ENCODE measurements at places on chromosomes 12 and 14.
A peak's percentile ranks its signal among the peaks of the same experiment; 100 is the strongest.

DNA sequence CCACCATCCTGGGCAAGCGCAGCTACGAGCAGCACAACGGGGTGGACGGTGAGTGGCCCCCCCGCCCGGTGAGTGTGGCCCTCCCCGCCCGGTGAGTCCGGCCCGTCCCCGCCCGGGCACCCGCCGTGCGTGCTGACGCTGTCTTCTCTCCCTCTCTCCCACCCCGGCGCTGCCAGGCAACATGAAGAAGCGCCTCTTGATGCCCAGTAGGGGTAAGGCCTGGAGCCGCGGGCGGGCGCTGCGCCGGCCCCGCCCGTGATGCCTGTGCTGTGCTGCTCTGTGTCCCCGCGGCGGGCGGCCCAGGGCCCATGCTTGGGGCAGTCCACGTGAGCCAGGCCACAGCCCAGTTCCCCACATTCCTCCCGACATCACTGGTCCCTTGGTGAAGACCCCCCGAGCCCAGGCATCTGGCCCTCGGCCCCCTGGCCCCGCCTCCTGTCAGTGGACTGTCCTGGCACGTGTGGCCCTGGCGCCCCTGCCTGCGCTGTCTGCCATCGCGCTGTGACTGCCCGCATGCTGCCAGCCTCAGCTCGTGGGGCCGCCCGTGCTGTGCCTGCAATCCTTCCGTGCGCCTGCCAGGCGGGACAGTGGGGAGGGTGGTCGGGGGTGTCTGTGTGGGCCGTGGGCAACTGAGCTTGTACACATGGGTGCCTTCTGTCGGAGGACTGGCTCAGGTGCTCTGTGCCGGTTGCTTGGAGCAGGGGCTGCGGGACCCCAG is 7.9 kb upstream of the CRIP2 start:
- DNase-seq: no peak

DNA sequence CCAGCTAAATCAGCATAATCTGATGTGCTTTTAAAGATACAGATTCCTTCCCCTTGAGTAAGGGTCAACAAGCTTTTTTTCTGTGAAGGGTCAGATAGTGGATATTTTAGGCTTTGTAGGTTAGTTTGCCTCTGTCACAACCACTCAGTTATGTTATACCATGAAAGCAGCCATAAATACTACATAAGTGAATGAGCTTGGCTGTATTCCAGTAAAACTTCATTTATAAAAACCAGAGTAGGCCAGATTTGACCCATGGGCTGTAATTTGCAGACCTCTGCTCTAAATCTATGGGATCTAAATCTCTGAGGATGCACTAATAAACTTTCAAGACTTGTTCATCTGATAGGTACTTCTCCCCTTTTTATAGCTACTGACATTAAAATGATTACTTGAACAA is 47.7 kb downstream of the LEMD3 start:
- no peak for DNase-seq

- no peak for DNase-seq
Measured at GRCh38 chr12:38053655-38054464, 262.7 kb upstream of the ALG10B start.

DNA sequence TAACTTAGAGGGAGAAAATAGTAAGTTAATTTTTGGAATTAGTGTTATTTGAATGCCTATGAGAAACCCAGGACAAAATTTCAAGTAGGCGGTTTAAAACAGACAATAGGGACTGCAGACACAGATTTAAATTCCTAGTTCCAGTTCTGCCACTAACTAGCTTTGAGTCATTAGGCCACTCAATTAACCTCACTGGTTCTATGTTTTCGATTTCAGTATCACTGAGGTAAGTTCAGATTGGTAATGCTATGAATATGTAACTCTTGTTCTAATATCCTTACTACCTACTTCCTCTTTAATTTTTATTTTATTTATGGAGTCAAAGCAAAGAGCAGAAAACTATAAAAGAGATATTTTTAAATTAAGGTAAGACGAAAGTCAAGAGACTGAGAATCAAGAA is 52.6 kb downstream of the GALC start:
- DNase-seq: no peak

DNA sequence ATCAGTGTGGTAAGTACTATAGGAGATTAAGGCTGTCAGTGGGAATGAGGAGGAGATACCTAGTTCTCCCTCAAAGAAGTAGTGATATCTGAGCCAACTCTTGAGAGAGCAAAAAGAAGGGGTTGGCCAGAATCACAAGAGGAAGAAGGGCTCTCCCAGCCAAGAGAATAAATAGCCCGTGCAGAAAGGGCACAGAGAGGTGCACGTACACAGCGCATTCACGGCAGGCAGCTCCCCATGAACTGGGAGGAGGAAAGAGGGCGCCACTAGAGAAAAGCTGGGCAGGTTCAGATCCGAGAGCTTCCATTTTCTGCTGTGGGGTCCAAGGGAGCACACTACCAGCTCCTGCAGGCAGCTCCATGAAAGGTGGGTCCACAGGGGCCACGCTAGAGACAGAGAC is 59.9 kb downstream of the PPP2R5E start:
- DNase-seq: no peak

GRCh38 chr14:104131968-104132732 is 6.2 kb upstream of the KIF26A start:
- DNase-seq: no peak

GRCh38 chr14:25909045-25909747 is 688.6 kb downstream of the NOVA1 start:
- no peak for DNase-seq

- no peak for DNase-seq
Measured at GRCh38 chr12:106767954-106768822, 6.3 kb upstream of the RIC8B start.

GRCh38 chr12:107459641-107460040 is 226.0 kb upstream of the PWP1 start:
- no peak for DNase-seq

- DNase-seq: no peak
Measured at GRCh38 chr14:68216079-68216478, 396.5 kb downstream of the RAD51B start.

GRCh38 chr14:104798300-104799243 is 2.3 kb upstream of the ZBTB42 start:
- no peak for DNase-seq

DNA sequence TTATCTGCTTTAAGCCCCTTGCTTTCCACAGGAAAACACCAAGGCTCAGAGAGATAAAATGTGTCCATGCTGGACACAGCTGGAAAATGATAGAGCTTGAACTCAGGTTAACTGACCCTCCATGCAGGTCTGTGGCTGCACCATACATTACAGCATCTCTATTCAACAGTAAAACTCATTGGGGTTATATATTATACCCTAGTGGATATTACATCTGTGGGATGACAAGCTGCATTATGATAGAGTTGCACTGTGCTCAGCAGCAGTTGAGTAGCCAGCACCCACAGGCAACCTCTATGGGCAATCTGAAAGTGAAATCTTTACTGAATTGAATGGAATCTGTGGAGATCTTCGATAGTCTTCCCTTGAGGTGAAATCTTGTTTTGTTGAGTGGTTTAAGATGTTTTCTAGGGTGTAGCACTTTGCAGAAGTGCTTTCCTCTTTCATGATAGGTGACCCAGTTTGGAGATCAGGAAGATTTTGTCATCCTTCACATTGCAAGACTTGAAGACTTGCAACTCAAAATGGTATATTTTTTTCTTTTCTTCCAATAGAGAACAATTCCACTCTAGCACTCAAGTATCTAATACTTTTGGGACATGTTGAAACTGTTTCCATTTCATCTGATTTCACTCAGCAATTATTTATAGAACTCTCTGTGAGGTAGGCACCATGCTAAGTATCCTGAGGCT is 389.2 kb downstream of the RAD51B start:
- no peak for DNase-seq

DNA sequence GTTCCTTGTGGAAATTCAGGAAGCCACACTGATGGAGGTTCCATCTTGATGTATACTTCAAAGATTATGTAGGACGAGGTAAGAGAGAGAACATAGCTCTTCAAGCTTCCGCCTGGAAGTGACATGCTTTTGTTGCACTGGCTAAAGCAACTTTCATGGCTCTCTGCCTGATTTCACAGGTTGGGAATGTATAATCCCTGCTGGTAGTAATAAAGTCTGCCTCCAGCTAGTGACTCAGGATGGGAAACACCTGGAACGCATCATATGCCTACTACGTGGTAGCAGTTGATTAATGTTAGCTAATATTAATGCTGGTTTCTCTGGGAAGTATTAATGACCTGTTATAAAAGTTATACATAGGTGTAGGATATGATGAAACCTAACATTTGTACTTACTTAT is 71.1 kb downstream of the PELI2 start:
- DNase-seq: no peak

DNA sequence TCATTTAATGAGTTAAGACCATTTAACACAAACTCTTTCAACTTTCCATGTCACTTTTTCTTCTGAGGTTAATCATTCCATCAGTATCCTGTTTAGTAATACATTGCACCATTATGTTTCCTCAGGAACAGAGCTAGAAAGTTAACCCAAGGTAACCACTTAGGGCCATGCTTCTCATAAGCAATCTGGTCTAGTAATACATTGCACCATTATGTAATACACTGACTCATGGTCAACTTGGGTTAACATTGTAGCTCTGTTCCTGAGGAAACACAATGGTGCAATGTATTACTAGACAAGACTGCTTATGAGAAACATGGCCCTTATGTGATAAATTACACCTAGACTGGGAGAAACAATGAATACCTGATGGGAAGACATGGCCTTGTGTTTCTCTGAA is 21.7 kb downstream of the ERH start:
- no peak for DNase-seq

GRCh38 chr12:111404362-111405148 is 1.2 kb upstream of the SH2B3 start:
- DNase-seq: no peak

DNA sequence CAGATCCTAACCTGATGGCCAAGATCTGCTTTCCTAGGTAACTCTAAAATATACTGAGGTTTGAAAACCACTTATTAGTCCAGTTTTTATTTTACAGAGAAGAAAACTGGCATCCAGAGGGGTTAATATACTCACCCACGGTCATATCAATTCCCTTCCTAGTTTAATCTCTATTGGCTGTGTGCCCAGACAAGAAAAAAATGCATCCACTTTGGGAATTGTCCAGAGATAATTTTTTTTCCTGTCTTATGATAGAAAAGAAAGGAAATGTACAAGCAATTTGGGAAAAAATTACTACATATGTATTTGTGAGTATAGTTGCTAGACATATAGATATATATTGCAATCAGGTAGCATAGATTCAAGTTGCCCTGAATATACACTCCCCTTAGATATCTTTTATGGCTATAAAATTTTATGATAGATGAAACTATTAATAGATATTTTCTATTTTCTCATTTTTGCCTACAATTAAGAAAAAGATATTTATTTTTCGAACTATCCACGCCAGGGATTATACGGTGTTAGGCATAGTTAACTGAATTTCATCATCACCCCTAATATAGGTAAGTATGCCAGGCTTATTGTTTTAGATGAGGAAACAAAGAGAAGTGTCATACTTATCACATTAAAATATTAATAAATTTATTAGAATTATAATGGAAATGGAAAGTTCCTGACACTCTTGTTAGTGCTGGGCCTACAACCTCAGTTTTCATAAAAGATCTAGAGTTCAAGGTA is 100.5 kb upstream of the SLC38A2 start:
- no peak for DNase-seq

DNA sequence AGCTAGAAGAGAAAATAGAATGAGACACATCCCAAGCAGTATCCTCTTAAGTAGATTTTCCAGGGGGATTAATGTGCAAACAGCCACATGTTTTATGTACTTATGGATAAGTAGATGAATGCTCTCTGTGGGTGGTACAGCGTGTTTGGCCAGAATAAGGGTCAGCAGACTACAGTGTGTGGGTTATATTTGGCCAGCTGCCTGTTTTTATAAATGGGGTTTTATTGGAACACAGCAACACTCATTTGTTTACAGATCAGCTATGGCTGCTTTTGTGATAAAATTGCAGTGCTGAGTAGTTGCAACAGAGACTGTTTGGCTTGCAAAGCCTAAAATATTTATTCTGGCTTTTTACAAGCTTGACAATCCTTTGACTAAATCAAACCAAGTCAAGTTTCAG is 780.2 kb upstream of the SEL1L start:
- DNase-seq: no peak

GRCh38 chr12:39300799-39301198 is 142.1 kb downstream of the KIF21A start:
- no peak for DNase-seq

DNA sequence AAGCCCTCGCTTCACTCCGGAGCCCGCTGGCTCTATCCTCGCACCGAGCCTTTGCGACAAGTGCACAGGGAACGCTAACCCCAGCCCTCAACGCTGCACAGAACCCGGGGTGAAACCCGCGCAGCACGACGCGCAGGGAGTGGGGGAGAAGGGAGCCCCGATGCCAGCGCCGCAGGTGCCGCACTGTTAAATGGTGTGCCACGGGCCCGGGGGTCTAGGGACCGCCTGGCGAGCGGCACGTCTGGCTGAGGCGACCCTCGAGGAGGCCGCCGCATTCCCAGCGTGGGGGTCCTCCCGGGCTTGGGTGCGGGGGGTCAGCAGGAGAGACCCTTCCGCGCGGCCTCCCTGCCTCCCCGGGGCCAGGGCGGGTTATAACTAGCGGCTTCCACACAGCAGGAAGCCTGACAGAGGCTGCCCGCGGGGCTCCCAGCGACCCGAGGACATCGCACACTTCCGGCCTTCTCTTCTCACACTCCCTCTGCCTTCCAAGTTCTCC is 23.8 kb upstream of the LRTM2 start:
- DNase-seq: peak; percentile 28

DNA sequence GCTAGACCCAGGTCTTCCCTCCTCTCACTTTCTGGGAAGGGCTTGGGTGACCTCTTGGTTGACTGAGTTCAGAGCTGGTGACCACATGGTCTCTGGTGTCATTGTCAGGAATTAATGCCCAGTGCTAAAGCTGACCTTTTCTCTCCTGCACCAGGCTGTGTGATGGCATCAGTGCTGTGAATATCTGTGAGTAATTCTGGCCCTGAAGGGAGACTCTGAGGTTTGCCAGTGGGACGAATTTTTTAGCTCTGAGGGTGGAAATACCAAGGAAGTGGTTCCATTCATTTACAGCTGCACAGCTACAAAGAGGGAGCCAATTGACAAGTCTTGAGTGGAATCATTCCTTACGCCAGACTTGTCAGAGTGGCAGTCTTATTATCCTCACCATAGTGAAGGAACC is 6.2 kb upstream of the KRT86 start:
- no peak for DNase-seq

GRCh38 chr12:57835366-57836288 is 10.9 kb downstream of the CTDSP2 start:
- DNase-seq: no peak

DNA sequence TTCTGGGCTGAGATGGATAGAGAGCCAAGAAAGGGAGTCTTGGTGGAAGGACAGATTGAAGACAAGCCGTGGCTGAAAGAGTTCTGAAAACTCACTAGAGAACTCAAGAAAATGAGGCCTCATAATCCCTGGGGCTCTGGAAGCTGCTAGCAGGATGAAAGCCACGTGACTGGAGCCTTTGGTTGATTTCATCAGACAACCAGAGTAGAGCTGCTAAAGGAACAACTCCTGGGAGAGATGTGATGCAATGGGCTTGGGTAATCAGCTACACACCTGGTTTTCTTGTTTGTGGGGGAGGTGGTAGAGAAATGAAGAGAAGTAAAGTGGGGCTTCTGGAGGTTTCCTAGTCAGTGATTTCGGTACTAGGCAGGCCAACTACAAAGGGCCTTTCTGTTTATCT is 13.4 kb downstream of the CSRNP2 start:
- no peak for DNase-seq

Measured in activated T-helper 1 cell treated with anti-CD3 and anti-CD28 coated beads, Interleukin-2, amount 50 U/mL, for 16 hours (primary cell).